WERI-Rb-1 (cell line): ENCODE measurements at places on chromosomes 2 and 18.

- no peak for DNase-seq
These were observed 136.2 kb upstream of the RASGRP3 start for GRCh38 chr2:33340280-33340679.

DNA sequence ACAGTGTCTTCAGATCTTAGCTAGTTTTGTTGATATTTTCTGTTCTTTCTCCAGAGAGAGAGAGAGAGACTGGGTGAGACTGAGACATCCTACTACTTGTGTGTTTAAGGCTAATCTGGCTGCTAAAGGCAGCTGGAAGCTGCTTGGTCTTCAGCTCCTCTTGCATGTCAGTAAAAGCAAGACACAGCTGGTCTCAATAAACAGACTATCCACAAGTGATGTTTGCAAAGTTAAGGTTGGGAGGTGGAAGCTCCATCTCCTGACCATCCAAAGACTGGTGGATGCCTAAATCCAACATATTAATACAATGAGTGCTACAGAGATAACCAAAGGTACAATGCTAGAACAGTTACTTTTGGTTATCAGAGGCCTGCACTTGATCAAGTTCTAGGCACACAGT lies 17.8 kb downstream of the ERFE start:
- no peak for DNase-seq

DNA sequence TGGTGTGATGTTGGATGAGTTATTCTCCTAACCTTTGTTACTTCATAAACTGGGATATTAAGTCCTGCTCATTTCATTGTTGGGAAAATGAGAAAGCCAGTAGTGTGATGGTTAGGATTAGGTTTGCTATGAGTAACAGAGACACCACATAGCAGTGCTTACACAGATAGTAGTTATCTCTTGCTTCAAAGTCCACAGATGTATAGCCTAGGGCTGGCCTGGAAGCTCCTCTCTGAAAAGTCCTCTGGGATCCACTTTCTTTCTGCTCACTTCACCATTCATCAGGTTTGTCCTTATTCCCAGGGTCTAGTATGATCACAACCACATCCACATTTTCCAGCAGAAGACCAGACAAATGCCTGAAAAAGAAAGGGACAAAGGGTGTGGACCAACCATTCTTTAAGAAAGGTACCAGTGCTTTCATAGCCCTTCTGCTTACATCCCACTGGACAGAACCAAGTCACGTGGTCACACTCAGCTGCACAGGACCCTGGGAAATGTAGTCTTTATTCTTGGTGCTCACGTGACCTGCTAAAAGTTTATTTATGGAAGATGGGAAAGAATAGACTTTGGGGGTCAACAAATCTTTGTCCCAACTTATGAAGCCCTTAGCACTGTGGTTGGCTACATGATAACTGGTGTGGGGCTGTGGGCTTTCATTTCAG lies 108.9 kb downstream of the INSIG2 start:
- DNase-seq = no peak

DNA sequence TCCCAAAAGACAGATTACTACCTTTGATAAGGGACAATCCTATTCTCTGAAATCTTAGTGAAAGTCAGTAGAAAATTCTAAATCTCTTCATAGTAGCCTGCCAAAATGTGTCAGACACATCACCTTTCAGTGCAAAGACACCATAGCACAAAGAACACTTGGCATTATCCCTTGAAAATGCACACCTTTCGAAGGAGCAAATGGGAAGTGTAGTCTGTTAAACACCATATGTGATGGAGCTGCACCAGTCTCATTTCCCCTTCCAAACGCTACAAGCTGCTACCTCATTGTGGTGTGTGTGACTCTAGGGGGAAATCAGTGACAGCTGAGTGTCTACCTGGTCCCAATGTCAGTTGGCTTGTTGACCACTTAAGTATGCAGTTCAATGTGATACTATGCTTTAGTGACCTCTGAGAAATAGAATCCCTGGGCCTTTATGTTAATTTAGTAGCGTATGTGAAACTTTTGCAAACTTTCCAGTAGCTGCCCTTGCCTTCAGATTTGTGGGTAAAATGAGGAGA lies 551.7 kb downstream of the ARHGAP15 start:
- no peak for DNase-seq

DNA sequence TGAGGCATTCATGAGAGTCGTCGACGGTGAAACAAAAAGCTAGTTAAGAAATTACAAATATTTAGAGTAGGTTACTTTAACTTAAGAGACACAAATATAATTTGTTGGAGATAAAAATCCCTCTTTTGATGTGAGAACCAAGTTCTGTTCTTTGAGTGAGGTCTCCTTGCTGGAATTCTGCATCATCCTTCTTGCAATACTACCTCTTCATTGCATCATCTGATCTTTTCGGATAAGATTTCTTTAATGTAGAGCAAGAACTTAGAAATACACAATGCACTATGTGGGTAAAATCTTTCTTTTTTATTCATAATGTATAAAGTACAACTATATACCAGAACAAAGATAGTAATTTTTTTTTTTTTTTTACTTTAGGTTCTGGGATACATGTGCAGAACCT lies 118.4 kb downstream of the ARL4C start:
- no peak for DNase-seq
